ENCODE measurements at places on chromosomes 2 and 18. TPM values are rescaled to one million over a fixed set of nuclear protein-coding genes. Genes with fewer than 3 reads are reported as not detected.

DNA sequence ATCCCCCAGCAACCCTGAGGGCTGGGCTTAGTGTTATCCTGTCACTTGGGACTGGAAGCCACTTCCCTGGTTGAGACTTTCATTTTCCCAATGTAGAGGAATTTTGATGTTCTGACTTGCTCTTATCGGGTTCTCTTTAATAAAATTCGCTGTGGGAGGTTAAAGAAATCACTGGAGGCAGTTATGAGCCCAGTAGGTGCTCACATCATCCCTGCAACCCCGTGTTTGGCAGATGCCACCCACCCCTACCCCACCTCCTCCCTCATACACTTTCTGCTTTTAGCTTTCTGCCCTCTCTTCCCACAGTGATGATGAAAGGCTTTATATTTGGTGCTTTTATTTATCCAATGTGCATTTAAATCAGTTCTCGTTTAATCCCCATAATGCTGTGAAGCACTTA lies 106.6 kb downstream of the MAPK4 start:
- no peaks in the 10 kb centered on the region for H3K36me3 ChIP-seq
- DNase-seq = no peak
- no peak overlapping the region for H3K27ac ChIP-seq

GRCh38 chr2:219844401-219845091 lies 217.1 kb downstream of the SLC4A3 start:
- H3K27ac ChIP-seq = no peak overlapping the region
- H3K36me3 ChIP-seq = no peaks in the 10 kb centered on the region
- no peak for DNase-seq
- no peaks in the 10 kb centered on the region for H3K4me1 ChIP-seq
- H3K4me3 ChIP-seq = no peak overlapping the region

DNA sequence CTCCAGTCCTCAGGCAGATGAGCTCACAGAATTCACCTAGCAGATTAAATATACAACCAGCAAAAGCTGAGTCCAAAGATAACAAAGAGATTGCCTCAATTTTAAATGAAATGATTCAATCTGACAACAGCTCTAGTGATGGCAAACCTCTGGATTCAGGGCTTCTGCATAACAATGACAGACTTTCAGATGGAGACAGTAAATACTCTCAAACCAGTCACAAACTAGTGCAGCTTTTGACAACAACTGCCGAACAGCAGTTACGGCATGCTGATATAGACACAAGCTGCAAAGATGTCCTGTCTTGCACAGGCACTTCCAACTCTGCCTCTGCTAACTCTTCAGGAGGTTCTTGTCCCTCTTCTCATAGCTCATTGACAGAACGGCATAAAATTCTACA lies 86.0 kb downstream of the PTRHD1 start:
- DNase-seq = no peak
- no peak overlapping the region for H3K4me3 ChIP-seq
- peaks cover 44% of the 10 kb centered on the region for H3K36me3 ChIP-seq
- H3K27ac ChIP-seq = no peak overlapping the region

DNA sequence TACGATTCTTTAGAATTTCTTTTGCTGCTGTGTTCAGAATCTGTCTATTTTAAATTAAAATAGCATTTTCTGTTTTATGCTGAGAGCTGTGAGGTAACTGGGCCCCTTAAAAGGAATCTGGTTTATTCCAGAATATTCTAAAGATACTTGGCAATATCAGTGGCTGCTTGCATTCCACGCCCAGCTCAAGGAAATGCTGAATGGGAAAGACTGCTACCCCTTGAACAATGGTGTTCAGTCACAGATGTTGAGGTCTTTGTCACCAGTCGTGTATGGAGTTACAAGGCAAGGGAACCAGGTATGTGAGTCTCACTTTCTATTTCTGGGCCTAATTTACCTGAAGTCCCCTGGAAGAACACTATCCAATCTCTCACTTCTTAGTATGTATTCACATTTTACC lies 377.9 kb upstream of the CDH7 start:
- H3K4me1 ChIP-seq = no peaks in the 10 kb centered on the region
- no peak overlapping the region for H3K4me3 ChIP-seq
- DNase-seq = no peak
- H3K36me3 ChIP-seq = no peaks in the 10 kb centered on the region
- no peak overlapping the region for H3K27ac ChIP-seq

CCT7 gene
- 99.7 TPM for total RNA-seq

STK39 gene
- 28.2 TPM for total RNA-seq
